ENCODE measurements at places on chromosomes 1 and 21.
A peak's percentile ranks its signal among the peaks of the same experiment; 100 is the strongest.

DNA sequence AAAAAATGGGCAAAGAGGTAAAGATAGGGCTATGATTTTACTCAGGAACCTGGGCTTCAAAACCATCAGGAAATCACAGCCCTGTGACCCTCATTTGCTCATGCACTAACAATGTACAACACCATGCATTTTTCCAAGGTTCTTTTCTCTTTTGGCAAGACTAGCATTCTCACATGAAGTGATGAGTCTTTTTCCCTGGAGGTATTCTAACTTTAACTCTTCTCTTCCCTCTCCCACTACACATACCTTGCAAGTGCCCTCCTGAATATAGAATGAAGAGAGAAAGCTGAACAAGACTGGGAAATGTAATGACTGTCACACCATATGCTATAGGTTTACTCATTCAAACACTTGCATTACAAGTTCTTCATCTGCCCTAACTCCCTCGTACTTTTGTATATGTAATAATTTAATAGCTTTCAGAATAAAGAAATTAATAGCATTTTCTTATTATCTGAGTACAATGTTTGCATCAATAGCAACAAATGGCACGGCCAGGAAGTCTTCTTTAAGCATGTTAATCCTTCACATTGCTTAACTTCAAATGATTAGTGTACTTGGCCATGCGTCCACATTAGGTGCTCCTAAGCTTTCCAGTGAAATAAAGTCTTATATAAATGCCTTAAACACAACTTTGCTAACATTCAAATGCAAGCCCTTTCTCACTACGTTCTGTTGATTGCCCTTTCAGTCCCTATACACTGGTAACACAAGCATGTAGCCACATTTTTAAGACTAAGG lies 1.8 kb downstream of the NIBAN1 start:
- no peaks in the 10 kb centered on the region for H3K27me3 ChIP-seq
- no peak for DNase-seq
- H3K36me3 ChIP-seq, result no peaks in the 10 kb centered on the region
- H3K4me1 ChIP-seq, result peaks cover 19% of the 10 kb centered on the region
- peak overlapping the region; percentile 91 for H3K27ac ChIP-seq

DNA sequence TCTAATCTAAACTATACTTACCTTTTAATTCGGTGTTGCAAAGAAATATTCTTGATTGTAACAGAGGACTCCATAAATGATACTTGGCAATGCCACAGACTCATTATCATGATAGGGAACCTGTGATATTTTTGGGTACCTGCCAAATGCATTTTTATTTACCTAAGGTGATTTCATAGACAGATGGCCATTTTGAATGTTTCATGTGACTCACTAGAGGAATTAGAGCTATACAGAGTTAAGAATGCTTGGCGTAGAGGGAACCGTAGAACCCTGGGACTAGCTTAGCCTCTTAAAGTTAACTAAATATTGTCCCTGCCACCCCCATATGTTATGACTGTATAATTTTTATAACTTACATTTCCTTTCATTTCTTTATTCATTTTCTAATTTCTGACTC lies 136.1 kb downstream of the DISP1 start:
- H3K4me3 ChIP-seq, result no peak overlapping the region
- DNase-seq, result no peak
- no peak overlapping the region for H3K27ac ChIP-seq
- H3K27me3 ChIP-seq, result no peaks in the 10 kb centered on the region
- no peaks in the 10 kb centered on the region for H3K4me1 ChIP-seq

- no peak overlapping the region for H3K4me3 ChIP-seq
- H3K4me1 ChIP-seq, result peaks cover 28% of the 10 kb centered on the region
- DNase-seq, result peak; percentile 13
- H3K27ac ChIP-seq, result peak overlapping the region; percentile 82
These were observed 28.3 kb upstream of the RCSD1 start for GRCh38 chr1:167601442-167602383.

- no peaks in the 10 kb centered on the region for H3K36me3 ChIP-seq
- no peaks in the 10 kb centered on the region for H3K27me3 ChIP-seq
- no peak overlapping the region for H3K4me3 ChIP-seq
- H3K4me1 ChIP-seq, result peaks cover 5% of the 10 kb centered on the region
- no peak for DNase-seq
These were observed 9.0 kb downstream of the IFNAR2 start for GRCh38 chr21:33238565-33239255.

DNA sequence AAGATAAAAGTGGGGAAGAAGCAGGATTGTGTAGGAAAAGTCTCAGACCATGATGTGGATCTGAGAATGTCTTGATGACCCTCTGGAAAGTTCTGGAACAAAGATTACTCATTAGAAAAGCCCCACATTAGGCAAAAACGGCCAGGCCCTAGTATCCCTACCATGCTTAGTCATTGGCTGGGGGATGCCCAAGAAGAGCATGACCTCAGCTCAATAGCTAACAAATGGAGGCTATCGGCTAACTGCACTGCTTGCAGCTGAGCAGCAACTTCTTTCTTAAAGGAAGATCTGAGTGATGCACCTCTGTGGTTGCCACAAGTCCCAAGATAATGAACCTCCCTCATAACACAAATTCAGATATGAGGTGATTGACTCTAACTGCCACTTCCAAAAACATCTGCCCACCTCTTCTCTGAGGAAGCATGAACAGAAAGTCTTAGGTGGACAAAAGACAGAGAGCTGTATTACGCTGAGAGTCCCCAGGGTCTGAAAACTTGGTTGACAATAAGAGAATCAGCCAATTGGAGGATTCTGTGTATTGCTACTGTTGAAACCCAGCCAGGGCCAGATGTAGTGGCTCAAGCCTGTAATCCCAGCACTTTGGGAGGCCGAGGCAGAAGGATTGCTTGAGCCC lies 64.6 kb upstream of the AK4 start:
- H3K4me1 ChIP-seq, result no peaks in the 10 kb centered on the region
- H3K27ac ChIP-seq, result no peak overlapping the region
- no peak overlapping the region for H3K4me3 ChIP-seq
- DNase-seq, result no peak
- H3K27me3 ChIP-seq, result no peaks in the 10 kb centered on the region

DNA sequence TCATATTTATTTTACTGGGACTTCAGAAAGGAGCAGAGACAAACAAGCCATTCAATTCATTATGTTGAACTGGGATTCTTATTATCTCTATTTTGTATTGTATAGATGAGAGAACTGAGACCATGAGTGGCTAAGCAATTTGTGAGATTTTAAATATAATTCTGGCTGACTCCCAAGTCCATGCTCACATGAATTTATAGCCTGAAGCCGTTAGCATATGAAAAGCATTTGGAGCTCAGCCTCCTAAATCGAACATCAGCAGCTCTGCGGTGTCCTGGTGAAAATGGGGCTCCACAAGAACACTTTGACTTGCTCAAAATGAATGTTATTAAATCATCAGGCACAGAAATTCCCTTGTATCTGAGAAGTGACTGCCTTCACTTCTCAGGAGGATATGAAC lies 96.8 kb upstream of the DPT start:
- H3K4me1 ChIP-seq, result no peaks in the 10 kb centered on the region
- DNase-seq, result no peak
- no peaks in the 10 kb centered on the region for H3K36me3 ChIP-seq
- H3K27ac ChIP-seq, result no peak overlapping the region
- no peaks in the 10 kb centered on the region for H3K27me3 ChIP-seq
- H3K4me3 ChIP-seq, result no peak overlapping the region

GRCh38 chr1:77438236-77438913 lies 156.6 kb downstream of the AK5 start:
- H3K36me3 ChIP-seq, result no peaks in the 10 kb centered on the region
- DNase-seq, result no peak
- H3K4me3 ChIP-seq, result no peak overlapping the region

DNA sequence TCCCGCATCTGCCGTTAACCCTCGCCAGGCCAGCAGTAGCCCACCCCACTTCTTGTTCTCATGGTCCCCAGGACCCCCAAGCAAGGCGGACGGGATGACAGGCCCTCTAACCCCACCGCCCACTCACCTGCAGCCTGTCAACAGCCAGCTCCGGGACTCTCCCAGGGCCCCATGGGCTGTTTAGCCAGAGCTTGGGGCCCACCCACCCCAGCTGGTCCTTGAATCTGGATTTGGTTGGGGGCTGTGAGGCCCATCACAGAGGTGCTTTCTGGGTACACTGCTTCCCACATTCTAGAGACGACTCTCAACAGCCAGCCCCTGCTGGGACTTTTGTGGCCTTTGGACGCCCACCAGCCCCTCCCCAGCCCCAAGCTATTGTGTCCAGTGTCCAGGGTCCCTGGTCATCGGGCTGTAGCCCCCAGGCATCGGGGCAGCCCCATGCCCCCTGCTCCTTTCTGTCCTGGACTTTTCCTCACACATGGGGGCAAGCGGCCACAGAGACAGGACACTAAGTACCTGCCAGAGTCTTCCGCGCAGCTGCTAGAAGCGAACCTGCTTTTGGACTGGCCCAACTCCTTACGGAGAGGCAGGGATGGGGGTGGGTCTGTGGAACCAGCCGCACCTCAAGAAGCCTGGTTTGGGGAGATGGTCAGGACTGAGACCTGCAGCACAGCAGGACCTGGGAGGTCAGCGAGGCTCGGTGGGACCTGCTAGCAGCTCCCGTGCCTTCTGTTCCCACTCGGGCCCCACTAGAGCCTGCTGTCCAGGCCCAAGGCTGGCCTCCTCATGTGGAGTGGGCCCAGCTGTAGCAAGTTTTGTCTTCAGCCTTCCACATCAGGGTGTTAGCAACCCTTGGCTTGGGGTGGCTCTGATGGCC lies 208.1 kb upstream of the VAMP3 start:
- no peak overlapping the region for H3K4me3 ChIP-seq
- no peaks in the 10 kb centered on the region for H3K4me1 ChIP-seq
- no peak overlapping the region for H3K27ac ChIP-seq
- no peaks in the 10 kb centered on the region for H3K27me3 ChIP-seq
- DNase-seq, result no peak
- no peaks in the 10 kb centered on the region for H3K36me3 ChIP-seq

GRCh38 chr1:237772009-237772408 lies 118.7 kb downstream of the ZP4 start:
- no peaks in the 10 kb centered on the region for H3K27me3 ChIP-seq
- no peak for DNase-seq
- no peak overlapping the region for H3K27ac ChIP-seq
- H3K36me3 ChIP-seq, result no peaks in the 10 kb centered on the region

DNA sequence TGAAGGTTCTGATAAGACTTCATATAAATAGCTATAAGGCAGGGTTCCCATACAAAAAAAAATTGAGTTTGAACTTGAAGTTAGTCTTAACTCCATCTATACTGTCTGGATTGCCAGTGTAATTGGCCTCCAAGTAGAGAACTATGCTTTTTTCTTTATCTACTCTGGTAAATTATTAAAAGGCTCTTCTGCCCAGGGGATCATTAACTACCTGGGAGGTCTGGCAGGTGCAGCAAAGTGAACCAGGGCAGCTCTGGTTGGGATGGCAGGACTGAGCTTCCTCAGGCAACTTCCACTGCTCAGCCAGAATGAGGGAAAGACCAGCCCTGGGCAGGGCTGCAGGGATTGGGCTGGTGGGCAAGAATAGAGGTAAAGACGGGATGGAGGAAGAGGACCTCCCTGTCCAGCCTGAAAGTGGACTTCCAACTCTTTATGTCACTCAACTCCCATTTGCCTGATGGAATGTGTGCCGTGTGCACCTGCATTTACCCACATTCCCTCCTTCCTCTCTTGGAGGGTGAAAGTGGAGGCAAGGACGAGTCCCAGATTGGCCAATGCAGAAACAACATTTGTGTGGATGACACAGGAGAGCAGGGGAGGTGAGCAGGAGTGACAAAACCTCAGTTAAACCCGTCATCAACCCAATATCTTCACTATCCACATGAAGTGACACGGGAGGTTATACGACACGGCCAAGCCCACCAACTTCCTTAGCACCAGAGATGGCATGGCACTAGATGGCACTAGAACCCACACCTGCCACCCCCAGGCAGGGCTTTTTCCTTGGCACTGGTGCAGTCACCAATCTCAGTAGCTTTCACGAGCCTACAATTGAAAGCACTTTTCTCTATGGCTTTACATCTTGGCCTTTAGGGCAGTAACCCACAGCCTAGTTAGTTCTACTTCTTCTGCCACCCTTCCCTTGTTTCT lies 25.2 kb downstream of the CCN1 start:
- no peaks in the 10 kb centered on the region for H3K4me1 ChIP-seq
- no peak for DNase-seq
- no peak overlapping the region for H3K4me3 ChIP-seq
- H3K36me3 ChIP-seq, result no peaks in the 10 kb centered on the region

- no peak for DNase-seq
- no peaks in the 10 kb centered on the region for H3K36me3 ChIP-seq
- H3K4me3 ChIP-seq, result no peak overlapping the region
- no peaks in the 10 kb centered on the region for H3K27me3 ChIP-seq
- H3K4me1 ChIP-seq, result no peaks in the 10 kb centered on the region
These were observed 206.6 kb downstream of the HIVEP3 start for GRCh38 chr1:41712081-41712480.

DNA sequence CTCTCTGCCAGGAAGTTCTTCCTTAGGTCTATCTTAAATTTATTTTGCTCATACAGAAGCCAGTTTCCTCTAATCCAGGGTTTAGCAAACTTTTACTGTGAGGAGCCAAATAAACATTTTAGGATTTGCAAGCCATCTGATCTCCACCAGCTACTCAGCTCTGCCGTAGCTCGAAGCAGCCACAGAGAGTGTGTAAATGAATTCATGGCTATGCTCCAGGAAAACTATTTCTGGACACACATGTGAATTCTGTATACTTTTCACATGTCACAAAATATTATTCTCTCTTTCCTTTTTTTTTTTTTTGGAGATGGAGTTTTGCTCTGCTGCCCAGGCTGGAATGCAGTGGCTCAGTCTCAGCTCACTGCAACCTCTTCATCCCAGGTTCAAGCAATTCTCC lies 13.4 kb upstream of the AGTRAP start:
- no peaks in the 10 kb centered on the region for H3K27me3 ChIP-seq
- H3K36me3 ChIP-seq, result no peaks in the 10 kb centered on the region
- no peak overlapping the region for H3K4me3 ChIP-seq
- H3K27ac ChIP-seq, result no peak overlapping the region
- H3K4me1 ChIP-seq, result peaks cover 25% of the 10 kb centered on the region
- DNase-seq, result no peak

DNA sequence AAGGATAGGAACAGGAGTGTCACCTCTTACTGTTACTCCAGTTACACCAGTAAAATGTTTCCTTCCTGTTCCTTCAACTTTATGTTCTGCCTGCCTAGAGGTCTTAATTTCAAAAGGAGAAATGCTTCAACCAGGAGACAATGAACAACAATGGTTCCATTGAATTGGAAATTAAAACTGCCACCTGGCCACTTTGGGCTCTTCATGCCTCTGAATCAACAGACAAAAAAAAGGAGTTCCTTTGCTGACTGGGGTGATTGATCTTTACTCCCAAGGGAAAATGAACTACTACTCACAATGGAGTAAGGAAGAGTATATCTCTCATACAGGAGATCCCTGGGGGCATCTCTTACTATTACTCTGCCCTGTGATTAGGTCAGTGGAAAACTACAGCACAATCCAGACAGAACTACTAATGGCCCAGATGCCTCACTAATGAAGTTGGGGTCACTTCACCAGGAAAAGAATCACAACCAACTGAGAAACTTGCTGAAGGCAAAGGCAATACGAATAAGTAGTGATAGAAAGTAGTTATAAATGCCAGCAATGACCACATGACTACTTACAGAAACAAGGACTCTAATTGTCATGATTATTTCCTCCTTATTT lies 76.6 kb upstream of the PRDX6 start:
- no peaks in the 10 kb centered on the region for H3K4me1 ChIP-seq
- no peak overlapping the region for H3K4me3 ChIP-seq
- no peak for DNase-seq
- no peak overlapping the region for H3K27ac ChIP-seq
- no peaks in the 10 kb centered on the region for H3K27me3 ChIP-seq
